ENCODE measurements at places on chromosomes 2 and 18.

GRCh38 chr2:203340791-203341487 is 12.7 kb downstream of the ABI2 start:
- DNase-seq = no peak

GRCh38 chr18:44520981-44521667 is 159.6 kb upstream of the SETBP1 start:
- no peak for DNase-seq

DNA sequence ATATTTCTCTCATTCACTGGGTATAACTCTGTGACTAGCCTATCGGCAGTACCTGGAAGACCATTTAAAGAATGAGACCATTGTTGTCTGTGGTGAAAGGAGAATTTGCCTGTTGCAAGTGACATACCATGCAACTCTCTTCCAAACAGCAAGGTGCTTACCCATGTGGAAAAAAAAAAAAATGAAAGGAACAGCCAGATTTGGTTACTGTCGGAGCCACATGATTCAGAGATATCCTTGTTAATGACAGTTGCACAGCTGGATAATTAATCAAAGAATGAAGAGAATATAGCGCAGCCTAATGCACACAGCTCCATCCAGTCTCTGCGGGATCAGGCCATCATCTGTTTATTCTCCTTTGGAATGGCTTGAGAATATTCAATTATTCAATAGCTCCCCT is 141.8 kb downstream of the HRH4 start:
- no peak for DNase-seq

DNA sequence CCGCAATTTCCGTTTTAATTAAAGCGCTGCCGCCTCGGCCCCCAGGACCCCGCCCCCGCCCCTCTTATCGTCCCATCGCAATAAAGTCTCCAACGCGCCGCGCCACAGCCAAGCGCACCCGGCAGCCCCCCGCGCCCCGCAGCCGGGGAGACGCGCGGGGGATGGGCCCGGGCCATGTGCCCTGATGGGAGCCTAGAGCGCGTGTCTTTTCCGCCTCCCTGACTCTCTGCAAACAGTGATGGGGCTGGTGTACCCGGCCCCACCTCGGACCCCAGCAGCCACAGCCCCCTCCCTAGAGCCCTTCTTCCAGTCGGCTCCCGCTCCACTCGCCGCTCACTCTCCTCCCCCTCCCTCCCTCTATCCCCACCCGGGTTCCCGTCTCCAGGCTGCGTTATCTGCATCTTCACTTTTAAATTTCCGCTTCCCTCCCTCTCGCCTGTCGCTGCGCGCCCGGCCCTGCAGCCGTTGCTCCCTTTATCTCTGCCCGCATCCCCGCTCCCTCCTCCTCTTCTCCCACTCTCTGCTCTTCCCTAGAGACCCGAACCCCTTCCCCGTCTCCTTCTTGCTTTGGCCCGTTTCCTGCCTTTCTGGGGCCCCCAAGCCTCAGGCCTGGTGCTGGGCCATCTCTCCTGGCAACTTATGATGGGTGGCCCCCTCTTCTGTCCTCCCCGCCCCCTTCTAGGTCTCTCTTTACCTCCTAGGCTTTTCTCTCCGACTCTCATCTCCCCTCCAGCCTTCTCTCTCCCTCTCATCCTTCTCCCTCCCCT is 524 bp upstream of the FEV start:
- no peak for DNase-seq

- no peak for DNase-seq
Measured at GRCh38 chr2:33212151-33212550, 264.3 kb upstream of the RASGRP3 start.

DNA sequence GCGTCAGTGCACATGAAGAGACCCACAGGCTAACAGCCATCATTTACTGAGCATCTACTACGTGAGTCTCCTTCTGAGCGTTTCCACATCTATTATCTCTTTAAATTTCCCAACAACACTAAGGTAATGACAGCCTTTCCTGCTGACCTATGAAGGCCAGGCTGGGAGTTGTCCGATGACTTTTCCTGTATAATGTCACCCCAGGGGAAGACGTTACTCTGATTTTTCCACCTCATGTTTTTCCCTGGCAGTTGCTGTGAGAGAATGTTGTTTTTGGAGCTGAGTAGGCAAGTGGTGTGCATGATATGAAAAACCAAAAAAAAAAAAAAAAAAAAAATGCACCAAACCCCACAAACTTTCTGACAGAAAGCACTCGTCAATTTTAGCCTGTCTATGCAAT is 207.6 kb downstream of the SLC8A1 start:
- DNase-seq = no peak

DNA sequence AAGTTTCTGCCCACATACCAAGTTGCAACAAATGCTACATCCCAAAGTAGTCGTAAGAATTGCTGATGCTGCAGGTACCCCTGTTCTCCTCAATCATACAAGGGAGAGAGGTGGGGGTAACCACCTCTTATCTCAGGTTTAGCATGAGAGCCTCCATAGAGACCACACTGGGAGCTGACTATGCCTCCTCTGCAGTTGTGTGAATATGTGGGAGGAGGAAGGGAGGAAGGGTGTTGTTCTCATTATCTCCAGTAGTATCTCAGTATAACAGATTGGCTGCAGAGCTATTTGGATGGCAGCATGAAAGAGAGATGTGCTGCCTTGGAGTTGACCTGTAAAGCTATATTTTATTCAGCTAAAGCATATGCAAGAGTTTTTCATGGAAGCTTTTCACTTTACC is 690.7 kb downstream of the KCNJ3 start:
- DNase-seq = no peak

- DNase-seq = no peak
Measured at GRCh38 chr18:77298172-77298571, 48.5 kb downstream of the GALR1 start.

DNA sequence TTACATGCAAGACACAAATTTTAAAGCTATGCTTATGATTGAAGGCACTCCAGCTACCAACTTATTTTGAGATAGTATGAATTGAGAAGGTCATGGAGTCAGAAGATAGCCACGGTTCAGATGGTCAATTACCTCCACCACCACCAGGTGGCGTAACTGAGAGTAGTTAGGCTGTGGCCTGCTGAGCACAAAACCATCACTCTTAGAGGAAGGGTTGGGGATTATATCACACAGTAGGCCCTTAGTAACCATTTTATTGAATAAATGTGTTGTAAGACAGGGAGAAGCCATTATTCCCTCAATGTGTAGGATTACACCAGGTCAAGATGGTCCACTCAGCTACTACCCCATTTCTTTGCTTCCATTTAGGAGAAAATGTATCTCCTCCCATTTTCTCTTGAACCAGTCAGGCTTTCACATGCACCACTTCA is 18.8 kb downstream of the KLHL41 start:
- peak; percentile 53 for DNase-seq

DNA sequence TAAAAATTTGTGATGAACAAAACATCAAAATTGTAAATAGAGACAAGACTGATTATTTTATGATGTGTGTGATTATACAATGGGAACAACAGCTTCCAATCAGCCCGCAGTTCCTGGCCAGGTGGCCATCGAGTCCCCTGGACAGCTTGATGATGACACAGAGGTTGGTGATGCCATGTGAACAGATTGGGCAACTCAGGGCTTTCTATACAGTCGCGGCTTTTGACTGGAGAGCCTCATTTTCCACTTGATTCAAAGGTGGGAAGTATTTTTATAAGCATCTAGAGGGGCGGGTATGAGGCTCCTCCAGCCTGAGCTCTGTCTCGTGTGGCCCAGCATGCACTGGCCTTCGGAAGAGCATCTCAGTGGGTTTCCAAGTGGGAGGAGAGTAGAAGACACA is 14.9 kb upstream of the HPCAL1 start:
- no peak for DNase-seq

GRCh38 chr2:160334028-160334741 is 134.1 kb upstream of the ITGB6 start:
- DNase-seq = no peak

GRCh38 chr2:210442878-210443277 is 33.7 kb downstream of the LANCL1 start:
- no peak for DNase-seq

GRCh38 chr2:157777427-157777826 is 98.7 kb downstream of the ACVR1 start:
- DNase-seq = no peak

GRCh38 chr18:49006641-49007454 is 56.1 kb upstream of the SMAD7 start:
- DNase-seq = no peak

- DNase-seq = no peak
Measured at GRCh38 chr18:36757081-36757480, 71.7 kb downstream of the TPGS2 start.

- DNase-seq = no peak
Measured at GRCh38 chr2:107700073-107700472, 126.6 kb upstream of the RGPD4 start.

GRCh38 chr2:195608768-195609454 is 48.1 kb upstream of the SLC39A10 start:
- no peak for DNase-seq

GRCh38 chr2:109582928-109583895 is 30.6 kb downstream of the SEPTIN10 start:
- DNase-seq = no peak

GRCh38 chr2:66698576-66699239 is 263.8 kb downstream of the MEIS1 start:
- DNase-seq = no peak

DNA sequence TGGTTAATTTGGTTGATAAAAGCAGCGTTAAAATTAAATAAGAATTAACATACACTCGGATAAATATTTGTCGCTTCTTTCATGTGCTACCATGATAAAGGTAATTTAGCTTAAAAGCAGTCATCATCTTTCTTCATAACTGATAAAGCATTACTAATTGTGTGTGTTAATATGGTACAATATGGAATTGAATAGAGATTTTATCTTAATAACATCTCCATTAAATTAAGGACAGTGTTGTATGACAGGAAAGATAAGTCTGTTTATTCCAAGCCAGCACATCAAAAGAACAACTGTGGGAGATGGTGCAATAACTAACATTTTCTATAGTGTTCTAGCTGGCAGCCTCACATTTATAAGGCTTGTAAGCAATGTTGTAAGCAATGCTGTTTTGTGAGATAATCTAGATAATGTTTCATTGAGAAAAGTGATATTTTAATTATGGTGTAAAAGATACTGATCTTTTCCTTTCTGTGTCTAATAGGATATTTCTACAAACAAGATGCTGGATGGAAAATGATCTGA is 64.4 kb upstream of the AFF3 start:
- no peak for DNase-seq

- no peak for DNase-seq
Measured at GRCh38 chr2:58517881-58518280, 276.8 kb upstream of the FANCL start.

- DNase-seq = no peak
Measured at GRCh38 chr2:8229546-8229986, 452.3 kb upstream of the ID2 start.

DNA sequence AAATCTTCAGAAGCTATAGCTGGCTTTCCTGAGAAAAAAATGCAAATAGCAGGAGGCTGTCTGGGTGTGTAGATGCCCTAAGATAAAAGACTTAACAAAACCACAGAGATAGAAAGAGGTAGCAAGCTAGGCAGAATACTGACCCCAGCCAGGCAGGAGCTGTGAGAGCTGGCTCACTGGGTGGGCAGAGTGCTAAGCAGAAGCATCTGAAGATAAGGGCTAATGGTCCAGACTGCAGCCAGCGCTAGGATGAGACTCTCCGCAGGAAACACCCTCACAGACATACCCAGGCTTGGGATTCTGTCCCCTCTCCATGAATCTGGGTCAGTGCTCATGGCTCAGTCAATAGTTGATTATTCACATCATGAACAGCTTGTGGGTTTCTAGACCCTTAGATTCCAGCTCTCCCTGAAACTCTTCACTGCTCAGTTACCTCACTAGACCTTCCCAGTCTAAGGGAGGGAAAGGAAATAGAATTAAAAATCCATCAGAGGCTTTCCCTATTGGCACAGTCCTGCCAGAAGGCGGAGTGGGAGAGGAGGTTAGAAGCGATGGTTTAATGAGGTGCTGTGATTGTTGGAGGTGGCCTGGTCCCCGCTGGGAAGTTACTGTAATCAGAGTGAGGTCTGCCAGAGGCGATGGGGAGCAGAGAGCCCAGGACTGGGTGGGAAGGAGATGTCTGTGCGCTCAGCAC is 21.4 kb upstream of the CCBE1 start:
- no peak for DNase-seq

DNA sequence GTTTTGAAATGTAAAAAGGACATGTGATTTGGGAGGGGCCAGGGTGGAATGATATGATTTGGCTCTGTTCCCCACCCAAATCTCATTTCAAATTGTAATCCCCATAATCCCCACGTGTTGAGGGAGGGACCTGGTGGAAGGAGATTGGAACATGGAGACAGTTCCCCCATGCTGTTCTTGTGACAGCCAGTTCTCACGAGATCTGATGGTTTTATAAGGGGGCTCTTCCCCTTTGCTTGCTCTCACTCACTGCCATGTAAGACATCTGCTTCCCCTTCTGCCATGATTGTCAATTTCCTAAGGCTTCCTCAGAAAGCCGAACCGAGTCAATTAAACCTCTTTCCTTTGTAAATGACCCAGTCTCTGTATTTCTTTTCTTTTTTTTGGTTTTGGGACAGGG is 39.2 kb downstream of the FECH start:
- DNase-seq = no peak

GRCh38 chr2:64439194-64439593 is 14.8 kb upstream of the LGALSL start:
- no peak for DNase-seq

DNA sequence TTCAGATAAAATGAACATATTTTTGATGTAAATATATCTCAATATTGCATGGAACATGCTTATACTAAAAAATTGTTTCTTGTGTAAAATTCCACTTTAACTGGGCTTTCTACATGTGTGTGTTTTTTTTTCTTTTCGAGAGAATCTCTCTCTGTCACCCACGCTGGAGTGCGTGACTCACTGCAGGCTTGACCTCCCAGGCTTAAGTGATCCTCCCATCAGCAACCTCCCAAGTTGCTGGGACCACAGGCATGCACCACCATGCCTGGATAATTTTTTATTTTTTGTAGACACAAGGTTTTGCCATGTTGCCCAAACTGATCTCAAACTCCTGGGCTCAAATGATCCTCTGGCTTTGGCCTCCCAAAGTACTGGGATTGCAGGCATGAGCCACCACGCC is 254.6 kb downstream of the LOXHD1 start:
- DNase-seq = no peak

DNA sequence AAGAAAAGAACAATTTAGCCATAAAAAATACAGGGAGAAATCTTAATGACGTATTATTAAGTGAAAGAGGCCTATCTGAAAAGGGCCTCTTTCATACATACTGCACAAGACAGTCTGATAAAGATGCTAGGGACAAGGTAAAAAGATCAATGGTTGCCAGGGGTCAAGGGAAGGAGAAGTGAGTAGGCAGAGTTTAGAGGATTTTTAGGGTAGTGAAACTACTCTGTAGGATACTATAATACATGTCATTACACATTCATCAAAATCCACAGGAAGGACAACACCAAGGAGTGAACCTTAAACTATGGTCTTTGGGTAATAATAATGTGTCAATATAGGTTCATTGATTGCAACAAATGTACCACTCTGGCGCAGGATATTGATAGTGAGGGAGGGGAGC is 289.3 kb downstream of the FSIP2 start:
- no peak for DNase-seq

- no peak for DNase-seq
Measured at GRCh38 chr2:101892377-101892776, 99.4 kb upstream of the IL1R2 start.

GRCh38 chr2:84938194-84938879 is 32.6 kb upstream of the KCMF1 start:
- DNase-seq = no peak

GRCh38 chr2:27897717-27898116 is 7.2 kb downstream of the BABAM2 start:
- DNase-seq = no peak
